ENCODE measurements at places on chromosomes 13 and 19.

GRCh38 chr19:11324079-11324661, 15.3 kb downstream of the RAB3D start:
- peak; percentile 24 for DNase-seq

DNA sequence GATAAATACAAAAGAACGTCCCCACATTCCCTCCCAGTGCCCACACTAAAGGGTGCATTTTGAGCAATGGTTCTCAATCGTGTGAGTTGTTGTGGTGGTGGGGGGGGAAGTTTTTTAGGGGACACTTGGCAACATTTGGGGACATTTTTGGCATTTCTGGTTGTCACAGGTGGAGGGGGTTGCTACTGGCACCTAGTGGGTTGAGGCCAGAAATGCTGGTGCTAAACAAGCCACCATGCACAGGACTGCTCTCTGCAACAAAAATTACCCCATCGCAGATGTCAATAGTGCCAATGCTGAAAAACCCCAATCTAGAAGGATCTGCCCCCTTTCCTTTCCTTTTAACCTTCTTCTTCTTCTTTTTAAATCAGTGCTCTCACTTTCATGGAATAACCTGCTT, 453.3 kb downstream of the TSHZ3 start:
- DNase-seq: no peak

- DNase-seq: no peak
These were observed 625 bp downstream of the ZNF709 start for GRCh38 chr19:12484011-12484370.

DNA sequence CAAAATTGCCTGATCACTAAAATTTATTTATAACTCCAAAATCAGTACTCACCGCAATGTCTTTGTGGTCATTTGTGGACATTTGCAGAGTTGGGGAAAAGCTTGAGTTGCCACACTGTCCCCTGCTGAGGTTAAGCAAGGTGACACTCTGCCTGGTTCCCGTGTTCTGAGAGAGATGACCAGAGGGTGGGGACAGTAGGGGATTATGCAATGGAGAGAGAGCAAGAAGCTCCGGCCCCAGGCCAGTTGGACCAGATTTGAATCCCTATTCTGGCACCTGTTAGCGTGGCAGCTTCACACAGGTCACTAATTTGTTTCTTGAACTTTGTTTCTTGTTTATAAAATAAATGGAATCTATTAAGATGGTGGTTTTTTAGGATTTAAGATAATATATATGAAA, 17.8 kb downstream of the ERCC5 start:
- no peak for DNase-seq

DNA sequence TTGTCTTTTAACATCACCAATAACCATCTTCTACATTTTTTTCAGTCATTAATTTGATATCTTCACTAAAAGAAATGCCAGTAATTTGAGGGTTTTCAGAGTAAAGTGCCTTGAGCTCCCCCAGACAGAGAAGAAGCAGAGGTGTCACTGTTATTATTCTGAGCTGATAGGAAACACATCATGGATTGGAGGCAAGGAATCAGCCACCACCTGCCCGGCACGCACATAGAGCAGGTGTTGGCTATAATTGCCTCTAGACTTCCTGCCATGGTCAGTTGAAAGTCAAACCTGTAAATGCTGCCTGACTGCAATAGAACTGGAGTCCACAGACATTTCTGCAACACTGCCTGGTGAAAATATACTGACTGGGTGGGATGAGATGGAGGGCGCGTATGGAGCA, 776.6 kb downstream of the UQCRFS1 start:
- no peak for DNase-seq

DNA sequence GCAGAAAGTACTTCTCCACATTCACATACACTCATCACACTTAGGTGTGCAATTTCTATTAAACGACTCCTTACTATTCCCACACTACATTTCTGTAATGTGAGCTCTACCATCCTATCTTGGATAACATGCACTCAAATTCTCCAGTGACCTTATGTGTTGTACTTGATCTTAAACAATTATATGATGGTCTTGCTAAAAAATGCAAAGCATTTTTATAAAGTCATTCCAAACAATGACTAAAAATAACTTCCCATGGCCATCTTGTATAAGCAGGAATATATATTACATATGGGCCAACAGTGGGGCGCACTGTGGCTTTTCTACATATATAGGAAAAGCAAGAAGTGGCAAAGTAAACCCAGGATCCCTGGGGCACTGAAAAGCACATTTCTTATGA, 155.5 kb downstream of the FLT1 start:
- DNase-seq: no peak

DNA sequence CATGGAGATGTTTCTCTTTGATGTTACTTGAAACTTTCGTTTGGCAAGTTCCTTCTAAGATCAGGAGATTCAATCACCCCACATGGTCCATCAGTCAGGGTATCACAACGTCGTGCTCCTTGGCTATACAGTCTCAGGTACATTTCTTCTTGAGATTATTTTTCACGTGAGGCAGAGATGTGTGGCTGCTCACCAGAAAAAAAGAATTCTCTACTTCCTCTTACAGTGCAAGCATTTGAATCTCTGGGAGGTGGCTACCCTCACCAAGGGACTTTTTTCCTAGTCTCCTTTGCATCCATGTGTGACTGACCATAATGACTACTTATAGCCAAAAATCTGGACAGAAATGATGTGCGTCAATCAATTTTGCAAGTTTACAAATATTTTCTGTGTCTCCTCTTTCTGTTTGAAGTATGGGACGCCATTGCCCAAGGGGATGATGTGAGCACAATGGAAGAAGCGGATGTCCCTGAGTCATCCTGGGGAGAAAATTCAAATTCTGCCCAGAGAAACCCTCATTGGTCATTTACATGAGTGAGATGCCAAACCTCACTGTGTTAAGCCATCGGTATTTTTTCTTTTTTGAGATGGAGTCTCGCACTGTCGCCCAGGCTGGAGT, 8.6 kb upstream of the LAIR2 start:
- DNase-seq: no peak

DNA sequence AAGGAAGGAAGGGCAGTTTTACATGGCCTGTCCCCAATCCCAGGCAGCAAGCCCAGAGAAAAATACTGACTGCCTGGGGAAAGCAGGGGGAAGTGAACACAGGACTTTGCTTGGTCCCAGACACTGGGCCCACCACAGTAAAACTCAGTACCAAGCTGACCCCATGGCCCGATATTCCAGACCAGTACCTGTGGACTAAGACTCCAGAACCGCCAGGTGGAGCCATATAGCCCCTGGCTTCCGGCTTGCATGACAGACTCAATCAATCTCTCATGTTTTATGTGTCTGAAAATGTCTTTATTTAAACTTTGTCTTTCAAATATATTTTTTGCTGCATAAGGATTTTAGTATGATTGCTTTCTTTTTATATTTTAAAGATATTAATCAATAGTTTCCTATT, 767.9 kb upstream of the SLITRK6 start:
- DNase-seq: no peak

- no peak for DNase-seq
These were observed 35.2 kb upstream of the SLC46A3 start for GRCh38 chr13:28753946-28754345.

DNA sequence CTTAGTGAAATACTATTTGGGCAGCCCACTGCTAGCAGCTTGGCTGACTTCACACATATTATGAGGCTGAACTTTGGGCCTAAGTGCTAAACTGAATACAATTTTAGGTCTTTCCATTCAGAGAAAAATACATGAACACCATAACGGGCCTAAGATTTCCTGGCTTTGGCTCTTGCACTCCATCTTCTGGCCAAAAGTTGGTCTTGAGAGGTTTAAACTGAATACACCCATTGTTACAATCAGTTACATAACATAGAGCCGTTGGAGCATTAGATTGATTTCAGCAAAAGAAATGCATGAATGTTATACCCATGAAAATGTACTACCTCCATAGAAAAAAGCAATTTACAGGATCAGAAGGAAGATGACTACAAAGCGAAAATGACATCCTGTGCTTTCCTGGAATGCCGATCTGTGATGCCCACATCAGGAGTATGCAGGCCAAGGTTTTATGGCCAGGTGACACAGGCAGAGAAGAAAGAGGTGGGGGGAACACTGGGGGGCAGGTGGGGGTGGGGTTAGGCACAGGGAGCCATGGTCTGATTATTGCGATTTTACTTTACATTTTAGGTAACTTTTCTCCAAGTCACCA, 11.1 kb upstream of the SHISA2 start:
- DNase-seq: no peak

DNA sequence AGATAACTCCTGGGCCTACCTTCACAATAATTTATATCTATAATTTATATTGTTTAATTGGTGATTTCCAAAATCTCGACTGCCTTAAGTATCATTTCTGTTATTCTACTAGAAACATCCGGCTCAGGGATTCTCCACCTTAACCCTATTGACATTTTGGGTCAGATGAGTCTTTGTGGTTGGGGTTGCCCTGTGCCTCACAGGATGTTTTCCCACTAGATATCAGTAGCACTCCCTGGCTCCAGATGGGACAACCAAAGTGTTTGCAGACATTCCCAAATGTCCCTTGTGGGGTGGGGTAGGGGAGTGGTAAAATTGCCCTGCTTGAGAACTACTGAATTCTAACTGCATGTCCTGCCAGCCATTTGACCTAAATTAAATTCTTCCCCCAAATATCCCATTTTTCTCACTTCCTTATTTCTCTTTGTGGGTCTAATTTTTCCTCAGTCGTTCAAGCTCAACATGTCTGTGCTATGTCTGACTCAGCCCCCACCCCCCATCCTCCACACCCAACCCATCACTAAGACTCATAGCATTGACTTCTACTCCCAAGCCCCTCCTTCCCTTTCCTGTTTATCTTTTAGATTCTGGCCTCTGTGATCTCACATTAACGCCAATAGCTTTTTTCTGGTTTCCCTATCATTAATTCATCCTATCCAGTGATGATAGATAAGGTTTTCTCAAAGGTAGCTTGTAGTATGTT, 545.1 kb downstream of the EFNB2 start:
- DNase-seq: no peak

- no peak for DNase-seq
These were observed 3.2 kb downstream of the DLEU7 start for GRCh38 chr13:50840284-50840683.

DNA sequence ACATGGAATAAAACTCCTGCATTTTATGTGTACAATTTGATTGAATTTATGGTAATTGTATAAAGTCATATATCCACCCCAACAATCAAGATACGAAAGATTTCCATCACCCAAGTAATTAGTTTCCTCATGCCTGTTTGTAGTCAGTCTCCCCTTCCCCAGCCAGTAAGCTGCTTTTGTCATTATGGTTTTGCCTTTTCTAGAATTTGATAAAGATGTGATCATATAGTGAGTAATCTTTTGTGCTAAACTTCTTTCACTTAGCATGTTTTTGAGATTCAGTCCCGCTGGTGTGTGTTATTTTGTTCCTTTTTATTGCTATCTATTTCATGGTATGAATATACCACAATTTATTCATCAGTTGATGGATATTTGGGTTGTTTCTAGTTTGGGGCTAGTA, 16.0 kb downstream of the ITM2B start:
- DNase-seq: no peak

GRCh38 chr19:57813919-57814504, 701 bp downstream of the ZNF552 start:
- no peak for DNase-seq

- DNase-seq: no peak
These were observed 12.9 kb downstream of the CEBPG start for GRCh38 chr19:33386361-33386858.

DNA sequence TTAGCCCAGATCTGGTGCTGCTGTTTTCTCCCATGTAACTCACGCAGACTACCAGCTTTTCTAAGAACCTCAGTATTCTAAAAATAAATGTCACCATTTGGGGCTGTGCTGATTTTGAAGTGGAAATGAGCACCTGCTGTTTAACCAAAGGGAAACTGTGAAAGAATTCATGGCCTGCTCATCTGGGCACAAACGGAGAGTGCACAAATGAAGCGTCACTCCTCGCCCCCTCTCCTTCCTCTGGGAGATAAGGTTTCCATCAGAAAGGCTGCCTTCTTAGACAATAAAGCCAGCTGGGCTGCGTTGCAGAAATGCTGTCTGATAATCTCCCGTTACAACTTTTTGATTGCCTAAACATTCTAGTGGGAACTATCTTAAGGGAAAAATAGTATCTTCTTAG, 73.7 kb upstream of the SLC15A1 start:
- no peak for DNase-seq

- DNase-seq: no peak
These were observed 87.8 kb upstream of the C1QTNF9B start for GRCh38 chr13:23985060-23985459.

DNA sequence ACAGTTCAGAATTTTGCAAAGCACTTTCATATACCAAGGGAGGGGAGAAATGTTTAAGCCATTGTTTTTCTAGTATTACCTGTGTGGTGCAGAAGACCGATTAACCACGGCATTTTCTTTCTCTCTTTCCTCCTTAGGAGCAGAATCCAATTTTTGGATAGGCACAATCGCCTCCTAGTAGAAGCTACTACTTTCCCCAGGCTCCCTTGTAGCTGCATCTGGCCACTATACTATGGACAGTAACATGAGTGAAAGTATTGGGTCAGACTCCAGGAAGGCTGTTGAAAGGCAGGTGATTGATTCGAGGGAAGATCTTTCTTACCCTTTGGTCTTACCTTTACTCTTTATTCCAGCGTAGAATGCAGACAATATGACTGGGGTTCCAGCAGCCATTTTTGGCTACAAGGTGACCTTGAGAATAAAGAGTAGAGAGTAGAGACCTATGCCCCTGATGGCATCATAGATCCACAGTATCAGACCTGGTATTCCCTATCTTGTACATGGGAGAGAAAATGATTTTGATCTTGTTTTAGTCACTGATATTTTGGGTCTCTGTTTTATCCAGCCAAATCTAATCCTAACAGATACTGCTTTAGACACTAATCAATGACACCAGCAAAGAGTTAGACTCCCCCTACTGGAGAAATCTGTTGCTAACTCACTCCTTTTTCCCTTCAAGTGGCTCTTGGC, 77.0 kb downstream of the LRRC63 start:
- no peak for DNase-seq

- DNase-seq: no peak
These were observed 7.6 kb downstream of the PLIN4 start for GRCh38 chr19:4510435-4511255.

Data from CD8-positive, alpha-beta memory T cell (primary cell).